Stimulated activated CD8-positive, alpha-beta memory T cell treated with anti-CD3 and anti-CD28 coated beads, Interleukin-7, amount 100 ng/mL, for 1 hour (primary cell): ENCODE measurements at places on chromosomes 11 and 22.

DNA sequence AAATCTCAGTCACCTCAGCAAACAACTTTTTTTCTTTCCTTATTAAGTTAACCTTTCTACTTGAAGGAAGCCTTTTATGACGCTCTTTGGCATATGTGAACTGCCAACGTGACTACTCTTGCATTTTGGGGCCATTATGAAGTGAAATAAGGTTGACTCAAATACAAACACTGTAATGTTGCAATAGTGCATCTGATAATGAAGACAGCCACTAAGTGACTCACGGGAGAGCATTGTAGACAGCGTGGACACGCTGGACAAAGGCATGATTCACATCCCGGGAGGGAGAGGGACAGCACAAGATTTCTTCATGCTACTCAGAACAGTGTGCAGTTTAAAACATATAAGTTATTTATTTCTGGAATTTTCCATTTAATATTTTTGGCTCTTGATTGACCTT lies 560.8 kb downstream of the ETS1 start:
- DNase-seq, result no peak

DNA sequence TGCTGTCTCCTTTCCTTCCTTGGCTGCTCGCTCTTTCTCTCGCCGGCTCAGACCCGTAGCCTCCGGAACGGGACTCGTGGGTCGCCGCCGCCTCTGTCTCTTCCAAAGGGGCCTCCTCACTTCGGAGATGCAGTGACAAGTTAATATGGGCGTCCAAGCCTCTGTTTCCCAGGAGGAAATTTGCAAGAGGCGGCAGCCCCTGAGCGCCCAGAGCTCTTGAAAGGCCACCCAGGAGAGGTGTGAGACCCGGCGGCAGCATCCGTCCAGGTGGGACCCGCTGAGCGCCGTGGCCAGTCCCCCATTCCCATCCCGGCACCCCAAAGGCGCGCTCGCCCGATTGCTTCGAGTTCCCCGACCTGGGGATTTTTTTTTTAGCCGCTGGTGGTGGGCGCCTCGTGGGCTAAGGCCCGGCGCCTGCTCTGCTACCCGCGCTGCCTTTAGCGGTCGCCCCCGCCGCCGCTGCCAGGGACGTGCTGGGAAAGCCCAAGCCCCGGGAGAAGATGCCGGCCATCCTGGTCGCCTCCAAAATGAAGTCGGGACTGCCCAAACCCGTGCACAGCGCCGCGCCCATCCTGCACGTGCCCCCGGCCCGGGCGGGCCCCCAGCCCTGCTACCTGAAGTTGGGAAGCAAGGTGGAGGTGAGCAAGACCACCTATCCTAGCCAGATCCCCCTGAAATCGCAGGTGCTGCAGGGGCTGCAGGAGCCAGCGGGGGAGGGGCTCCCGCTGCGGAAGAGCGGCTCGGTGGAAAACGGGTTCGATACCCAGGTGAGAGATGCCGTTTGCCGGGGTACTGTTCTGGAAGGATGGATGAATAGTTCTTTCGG lies 772 bp downstream of the NAV2 start:
- no peak for DNase-seq

DNA sequence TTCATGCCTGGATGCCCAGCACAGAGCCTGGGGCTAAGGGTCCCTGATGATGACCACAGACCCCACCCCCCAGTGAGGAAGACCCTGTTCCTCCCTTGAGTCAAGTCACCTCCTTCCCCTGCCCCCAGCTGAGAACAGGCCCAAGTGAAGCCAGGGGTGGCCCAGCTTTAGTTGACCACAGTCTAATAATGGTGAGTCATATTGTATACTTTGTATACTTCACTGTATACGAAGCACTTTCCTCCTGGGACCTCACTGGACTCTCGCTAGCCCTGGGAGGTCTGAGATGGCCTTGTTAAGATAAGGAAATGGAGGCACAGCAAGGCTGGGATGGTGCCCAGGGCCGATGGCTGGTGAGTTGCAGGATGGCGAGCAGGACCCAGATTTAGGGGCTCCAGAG lies 3.7 kb upstream of the FLRT1 start:
- DNase-seq, result no peak

DNA sequence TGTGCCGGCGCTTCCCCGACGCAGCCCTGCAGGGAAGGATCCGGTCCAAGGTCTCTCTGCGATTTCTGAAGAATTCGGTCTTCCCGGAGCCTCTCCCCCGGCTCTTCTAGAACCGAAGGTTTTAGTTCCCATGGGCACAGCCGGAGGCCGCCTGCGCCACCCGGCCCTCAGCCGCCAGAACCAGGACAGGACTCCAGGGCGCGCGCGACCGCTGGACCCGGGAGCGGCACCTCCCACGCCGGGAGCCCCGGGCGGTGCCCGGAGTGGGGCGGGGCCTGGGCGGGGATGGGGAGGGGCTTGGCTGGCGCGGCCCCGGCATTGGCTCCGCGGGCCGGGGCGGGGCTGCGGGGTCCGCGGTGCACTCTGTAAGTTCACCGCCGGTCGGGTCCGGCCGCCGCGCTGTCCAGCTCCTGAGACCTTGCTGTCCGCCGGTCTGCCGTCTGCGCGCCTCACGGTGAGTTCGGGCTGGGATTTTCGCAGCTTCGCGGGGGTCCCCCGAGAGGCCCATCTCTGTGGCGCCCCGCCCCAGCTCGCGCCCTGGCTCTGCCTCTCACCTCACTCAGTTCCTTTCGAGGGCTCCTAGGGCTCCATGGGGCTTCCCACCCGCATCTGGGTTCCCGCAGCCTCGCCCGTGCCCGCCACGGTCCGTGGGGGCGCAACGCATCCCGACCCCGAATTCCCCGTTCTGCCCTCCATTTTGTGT lies at the start of gene CDC42EP2:
Gene CDC42EP2, plus strand, starts transcription at position 366 of the 703 bp plus-strand sequence. CDS start 6,033 bp downstream, outside the sequence.
- DNase-seq, result peak; percentile 56

- no peak for DNase-seq
Observed at GRCh38 chr11:11537372-11537771, 84.4 kb downstream of the GALNT18 start.

GRCh38 chr22:32353292-32353691 lies 4.4 kb upstream of the RFPL3 start:
- DNase-seq, result no peak

DNA sequence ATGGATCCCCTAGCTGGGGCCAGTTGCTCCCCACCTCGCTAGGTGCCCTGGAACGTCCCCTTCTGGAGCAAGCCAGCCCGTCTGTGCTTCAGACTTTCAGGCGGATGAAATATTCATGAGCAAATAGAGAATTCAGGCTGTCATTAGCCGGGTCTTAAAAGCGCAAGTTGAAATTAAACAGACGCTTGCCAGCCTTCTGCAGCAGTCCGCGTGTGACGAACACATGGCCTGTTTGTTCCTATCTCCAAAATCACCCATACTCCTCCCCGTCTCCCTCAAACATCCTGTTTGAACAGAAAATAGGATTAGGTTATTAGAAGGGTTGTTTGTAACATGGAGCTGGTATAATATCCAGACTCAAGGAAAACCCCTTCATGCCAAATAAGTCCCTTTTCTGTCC lies 38.7 kb downstream of the MYO18B start:
- no peak for DNase-seq

DNA sequence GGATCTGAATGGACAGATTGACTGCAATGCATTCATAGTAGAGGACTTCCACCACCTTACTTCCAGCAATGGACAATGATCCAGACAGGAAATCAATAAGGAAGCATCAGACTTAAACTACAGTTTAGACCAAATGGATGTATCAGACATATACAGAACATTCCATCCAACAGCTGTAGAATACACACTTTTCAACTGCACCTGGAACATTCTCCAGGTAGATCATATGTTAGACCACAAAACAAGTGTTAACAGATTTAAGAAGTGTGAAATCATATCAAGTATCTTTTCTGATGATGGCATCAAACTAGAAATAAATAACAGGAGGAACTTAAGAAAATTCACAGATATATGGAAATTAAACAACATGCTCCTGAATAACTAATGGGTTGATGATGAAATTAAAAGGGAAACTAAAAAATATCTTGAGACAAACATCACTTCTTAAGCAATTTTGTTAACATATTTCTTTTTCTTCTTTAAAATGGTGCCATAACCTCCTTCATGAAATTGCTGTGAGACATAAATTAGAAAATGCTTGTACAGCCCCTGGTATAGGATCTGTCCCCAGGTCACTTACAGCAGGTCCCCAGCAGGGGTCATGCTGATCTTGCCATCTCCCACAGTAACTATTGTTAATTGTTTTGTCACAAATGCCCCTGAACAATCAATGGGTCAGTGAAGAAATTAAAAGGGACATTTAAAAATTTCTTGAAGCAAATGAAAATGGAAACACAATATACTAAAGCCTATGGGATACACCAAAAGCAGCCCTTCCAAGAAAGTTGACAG lies 100.0 kb upstream of the OR4B1 start:
- no peak for DNase-seq

GRCh38 chr22:31611061-31611760 lies 50.8 kb downstream of the PISD start:
- DNase-seq, result no peak

GRCh38 chr11:86124251-86125233 lies 55.7 kb upstream of the PICALM start:
- no peak for DNase-seq

DNA sequence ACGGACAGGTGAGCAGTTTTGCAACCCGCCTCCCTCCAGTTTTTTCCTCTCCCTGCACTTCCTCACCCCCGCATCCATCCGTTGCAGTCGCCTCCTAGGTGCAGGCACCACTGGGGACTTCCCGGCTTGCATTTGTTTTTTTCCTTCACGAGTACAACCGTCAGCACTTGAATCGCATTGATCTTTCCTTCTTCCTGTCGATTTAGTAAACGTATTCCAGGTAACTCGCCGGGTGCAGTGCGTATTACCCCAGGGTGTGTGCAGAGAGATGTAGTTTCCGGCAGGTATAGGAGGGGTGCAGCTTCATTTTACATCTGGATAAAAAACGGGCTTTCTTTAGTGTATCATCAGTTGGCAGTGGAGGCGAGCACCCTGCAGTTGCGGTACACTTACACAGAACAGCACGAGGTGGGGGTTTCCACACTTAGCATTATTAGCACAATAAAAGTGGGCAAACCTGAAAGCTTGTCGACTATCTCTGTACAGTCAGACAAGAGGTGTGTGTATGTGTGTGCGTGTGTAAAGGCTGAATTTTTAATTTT lies at the start of gene SORL1-AS1:
Gene SORL1-AS1, minus strand, starts transcription at position 359 of the 542 bp plus-strand sequence.
- DNase-seq, result no peak

GRCh38 chr11:67364783-67365722 lies 8.3 kb downstream of the CLCF1 start:
- DNase-seq, result no peak

DNA sequence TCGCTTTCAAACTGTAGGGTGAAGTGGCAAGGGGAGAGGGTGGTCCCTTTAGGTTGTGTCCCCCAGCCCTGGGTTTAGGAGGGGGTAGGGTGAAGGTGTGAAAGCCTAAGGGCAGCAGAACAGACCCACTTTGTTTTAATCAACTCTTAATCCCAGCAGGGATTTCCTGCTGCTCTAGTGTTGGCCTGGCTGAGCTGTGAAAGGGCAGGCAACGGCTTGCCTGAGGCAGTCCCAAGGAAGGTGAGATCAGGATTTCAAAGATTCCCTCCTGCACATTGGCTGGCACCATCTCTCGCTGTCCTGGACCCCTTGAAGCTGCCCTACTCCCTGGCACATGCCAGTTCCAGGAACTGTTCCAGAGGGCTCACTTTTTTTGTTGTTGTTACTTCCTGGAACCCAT lies 221.3 kb downstream of the INSC start:
- no peak for DNase-seq

GRCh38 chr11:6757373-6757967 lies 14.3 kb downstream of the OR2AG2 start:
- DNase-seq, result peak; percentile 27

DNA sequence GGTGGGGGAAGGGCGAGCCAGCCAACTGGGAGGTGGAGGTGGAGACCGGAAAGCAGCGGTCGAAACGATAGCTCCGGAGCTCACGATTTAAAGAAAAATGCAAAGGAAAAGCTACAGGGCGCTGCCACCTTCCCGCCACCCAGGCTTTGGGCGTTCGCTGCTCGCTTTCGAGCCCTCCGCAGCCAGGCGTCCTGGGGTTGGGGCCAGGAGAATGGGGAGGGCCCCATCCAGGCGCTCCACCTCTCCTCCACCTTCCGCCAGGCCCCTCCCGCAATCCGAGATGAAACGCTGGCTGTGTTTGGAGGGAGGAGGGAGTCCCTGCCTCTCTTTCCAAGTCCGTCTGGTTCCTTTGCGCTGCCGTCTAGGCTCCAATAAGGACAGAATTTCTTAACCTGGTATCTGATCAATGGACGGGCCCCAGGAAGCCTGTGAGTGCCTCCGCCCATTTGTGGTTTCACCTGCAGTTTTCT lies 483 bp upstream of the ABTB2 start:
- DNase-seq, result no peak

- no peak for DNase-seq
Observed at GRCh38 chr22:28477556-28477955, 202.1 kb downstream of the TTC28 start.

- no peak for DNase-seq
Observed at GRCh38 chr11:128874427-128874826, 7.3 kb upstream of the KCNJ1 start.

GRCh38 chr11:13993096-13993765 lies 30.7 kb downstream of the SPON1 start:
- DNase-seq, result no peak

- DNase-seq, result no peak
Observed at GRCh38 chr11:48011798-48012391, 31.5 kb downstream of the PTPRJ start.

- no peak for DNase-seq
Observed at GRCh38 chr11:19739872-19740271, 27.2 kb downstream of the NAV2 start.

DNA sequence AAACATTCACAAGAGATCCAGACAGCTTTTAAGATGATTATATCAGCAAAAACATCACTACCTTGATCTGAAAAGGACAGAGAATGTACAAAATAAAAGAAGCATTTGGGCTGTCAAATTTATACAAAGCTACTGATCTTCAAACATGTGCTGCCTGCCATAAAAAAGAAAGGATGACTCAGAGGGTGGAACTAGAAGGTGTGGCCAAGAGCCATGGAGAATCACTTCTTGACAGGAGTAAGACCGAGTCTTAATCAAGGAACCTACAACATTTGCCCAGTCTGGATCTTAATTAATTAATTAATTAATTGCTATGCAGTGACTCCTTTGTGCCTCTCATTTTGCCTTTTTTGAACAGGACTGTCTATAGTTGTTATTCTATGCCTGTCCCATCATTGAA lies 33.2 kb downstream of the C11orf96 start:
- DNase-seq, result no peak

- no peak for DNase-seq
Observed at GRCh38 chr11:79080551-79080950, 360.3 kb downstream of the TENM4 start.
